ENCODE measurements at places on chromosomes 1 and 21.

DNA sequence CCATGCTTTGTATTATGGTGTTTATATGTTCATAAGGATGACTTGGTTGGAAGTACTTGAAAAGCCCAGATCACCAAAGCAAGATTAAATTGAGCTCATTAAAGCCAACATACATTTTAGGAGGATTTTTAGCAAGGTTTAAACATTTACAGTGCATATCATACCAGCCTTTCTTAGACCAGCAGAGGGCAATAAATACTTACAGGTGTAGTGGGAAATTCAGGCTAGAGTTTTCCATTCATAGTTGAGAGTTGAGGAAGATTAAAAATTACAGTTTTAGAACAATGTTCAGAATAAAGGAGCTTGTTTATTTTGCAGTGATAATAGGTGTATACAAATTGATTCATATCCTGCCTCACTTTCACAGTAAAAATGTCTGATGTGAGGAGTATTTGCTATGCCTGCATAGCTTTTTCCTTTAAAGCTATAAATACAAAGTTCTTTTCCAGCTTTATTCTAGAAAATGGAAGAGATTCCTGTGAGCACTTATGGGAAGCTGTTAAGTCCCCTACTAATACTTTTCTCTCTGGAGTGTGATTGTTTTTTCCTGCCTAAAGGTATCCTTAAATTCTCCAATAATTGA lies 35.3 kb downstream of the DTL start:
- no peak for DNase-seq

- DNase-seq, result no peak
Measured at GRCh38 chr1:108560874-108561459, 1.1 kb downstream of the EEIG2 start.

GRCh38 chr1:228100822-228101613 lies 2.1 kb downstream of the C1orf35 start:
- DNase-seq, result no peak

GRCh38 chr1:29453502-29454240 lies 217.3 kb downstream of the PTPRU start:
- no peak for DNase-seq

DNA sequence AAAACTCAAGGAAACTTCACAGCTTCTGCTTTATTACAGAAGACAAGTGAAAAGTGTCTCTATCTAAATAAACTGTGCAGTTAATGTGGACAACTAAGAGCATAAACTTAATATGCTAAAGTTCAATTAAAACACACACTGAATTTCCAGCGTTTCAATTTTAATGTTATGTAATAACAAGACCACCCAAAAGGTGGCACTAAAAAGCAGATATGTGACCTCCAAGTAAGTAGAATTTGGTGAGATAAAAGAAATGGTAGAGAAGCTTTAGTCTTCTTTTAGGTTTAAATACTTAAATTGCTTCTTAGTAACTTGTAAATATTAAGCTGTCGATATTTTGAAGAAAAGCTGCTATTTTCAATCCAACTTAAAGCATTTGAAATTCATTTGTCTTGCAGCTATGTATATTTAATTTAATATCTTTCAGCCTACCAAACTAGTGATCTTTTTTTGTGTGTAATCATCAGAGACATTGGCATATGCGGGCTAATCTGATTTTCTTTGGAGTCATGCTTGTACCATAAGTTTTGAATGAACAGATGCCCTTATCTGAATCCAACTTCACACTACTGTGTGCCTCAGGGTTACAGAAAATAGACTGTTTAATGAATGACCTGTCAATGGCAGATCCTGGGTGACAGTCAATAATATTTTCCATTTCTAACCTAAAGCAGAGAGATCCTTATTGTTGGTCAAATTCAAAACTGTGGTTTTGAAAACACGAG lies 36.5 kb upstream of the ADAMTS1 start:
- DNase-seq, result no peak

- no peak for DNase-seq
Measured at GRCh38 chr1:230120921-230121381, 53.9 kb downstream of the GALNT2 start.

Data from NCI-H1930 (cell line).